Stimulated activated CD4-positive, alpha-beta T cell treated with anti-CD3 and anti-CD28 coated beads, Interleukin-2, amount 100 ng/mL, for 4 hours (primary cell): ENCODE measurements at places on chromosomes 5 and 9.

GRCh38 chr9:81633952-81634854, 55.1 kb downstream of the TLE1 start:
- no peak for DNase-seq

GRCh38 chr5:90015584-90016018, 394.0 kb downstream of the CETN3 start:
- no peak for DNase-seq

DNA sequence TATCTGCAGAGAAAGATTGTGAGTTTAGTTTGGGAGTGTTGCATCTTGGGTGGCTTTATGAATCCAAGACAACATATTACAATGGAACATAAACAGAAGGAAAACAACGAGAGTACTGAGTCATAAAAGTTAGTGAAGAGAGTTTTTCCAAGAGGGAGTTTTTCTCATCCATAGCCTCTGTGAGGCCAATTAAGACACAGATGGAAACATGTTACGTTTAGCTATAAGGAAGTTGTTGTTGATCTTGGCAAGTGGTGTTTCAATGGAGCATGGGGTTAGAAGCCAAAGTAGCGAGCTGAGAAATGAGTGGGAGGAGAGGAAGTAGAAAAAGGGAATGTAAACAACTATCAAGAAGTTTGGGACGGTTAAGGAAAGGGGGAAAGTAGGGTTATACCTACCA, 53.3 kb upstream of the SPATA31D4 start:
- no peak for DNase-seq

DNA sequence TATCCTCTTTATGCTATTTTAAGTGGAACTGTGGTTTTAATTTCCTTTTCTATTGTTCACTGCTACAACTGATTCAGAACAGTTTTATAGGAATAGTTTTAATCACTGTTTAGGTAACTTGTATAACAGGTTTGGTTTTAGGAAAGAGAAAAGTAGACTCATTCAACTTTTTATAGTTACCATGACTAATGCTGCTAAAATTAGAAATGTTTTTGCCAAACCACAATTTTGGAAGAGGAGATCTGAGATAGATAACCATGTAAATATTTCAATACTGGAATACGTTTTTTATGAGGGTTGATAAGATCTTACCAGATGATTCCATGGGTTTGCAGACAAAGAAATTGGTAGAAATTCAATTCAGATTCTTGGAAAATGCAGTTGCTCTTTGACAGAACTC, 404.6 kb upstream of the ARRDC3 start:
- no peak for DNase-seq

DNA sequence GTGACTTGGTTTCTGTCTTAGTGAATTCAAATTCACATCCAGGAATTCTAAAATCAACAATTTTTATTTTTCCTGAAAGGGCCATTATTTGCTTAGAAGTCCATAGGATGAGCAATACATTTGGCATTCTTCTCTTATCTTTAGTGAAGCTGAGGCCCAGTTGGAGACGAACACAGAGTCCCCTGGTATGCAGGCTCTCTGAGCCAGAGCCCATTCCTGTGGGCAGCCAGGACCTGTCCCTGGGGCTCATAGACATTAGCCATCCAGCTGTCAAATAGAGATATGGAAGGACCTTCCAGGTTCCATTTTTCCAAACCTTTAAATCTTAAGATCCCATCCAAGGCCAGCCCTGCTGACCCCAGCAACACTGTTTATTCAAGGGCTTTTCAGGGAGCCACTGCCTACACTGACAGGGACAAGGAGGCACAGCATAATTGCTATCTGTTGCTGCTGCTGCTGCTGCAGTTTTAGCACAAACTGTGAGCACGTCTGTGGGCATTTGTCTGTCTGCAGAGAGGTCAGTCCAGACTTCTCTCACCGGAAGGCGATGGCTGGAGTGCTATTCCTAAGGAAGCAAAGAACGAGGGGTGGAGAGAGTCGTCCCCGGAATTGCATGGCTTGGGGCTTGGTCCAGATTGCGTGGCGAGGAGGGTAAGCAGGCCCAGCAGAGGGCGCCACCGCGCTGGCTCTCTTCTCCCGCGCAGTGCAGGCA, 639.0 kb downstream of the CCDC171 start:
- no peak for DNase-seq

DNA sequence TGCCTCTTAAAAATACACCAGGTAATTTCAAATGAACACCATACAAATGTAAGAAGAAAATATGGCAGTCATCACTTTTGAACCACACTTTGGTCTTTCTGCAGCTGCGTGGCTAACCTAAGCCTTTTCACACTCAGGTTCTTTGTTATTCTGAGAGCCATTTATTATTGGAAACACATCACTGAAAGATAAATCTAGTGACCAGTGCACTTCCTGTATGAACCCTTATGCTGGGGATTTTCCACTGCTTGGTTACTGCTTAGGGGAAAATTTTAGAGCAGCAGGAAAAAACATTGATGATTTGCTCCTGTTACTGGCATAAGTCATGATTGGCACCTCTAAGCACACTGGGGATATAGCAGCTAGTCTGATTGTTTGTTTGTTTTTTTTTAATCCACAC, 58.6 kb upstream of the RANBP3L start:
- no peak for DNase-seq

DNA sequence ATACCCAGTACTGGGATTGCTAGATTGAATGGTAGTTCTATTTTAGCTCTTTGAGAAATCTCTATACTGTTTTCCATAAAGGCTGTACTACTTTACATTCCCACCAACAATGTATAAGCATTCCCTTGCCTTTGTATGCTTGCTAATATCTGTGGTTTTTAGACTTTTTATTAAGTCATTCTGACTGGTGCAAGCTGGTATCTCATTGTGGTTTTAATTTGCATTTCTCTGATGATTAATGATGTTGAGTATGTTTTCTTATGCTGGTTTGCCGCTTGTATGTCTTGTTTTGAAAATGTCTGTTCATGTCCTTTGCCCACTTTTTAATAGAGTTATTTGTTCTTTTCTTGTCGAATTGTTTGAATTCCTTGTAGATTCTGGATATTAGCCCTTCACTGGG, 512.7 kb upstream of the PAPPA start:
- no peak for DNase-seq

DNA sequence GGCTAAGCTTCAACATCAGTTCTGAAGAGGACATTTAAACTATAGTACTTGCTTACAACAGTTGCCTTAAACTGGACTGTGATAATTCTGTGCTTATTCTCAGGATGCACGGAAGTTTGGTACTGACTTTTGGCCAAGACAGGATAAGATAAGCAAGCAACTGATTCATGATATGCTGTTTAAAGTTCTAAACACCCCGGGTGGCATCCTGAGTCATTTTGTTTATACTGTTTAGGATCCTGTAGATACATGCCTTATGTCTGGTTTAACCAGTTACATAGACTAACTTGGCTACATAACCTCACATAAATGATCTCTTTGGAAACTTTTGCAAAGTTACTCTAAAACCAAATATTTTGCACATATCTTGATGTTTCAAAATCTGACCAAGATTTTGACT, 95.9 kb downstream of the CDH9 start:
- DNase-seq: no peak

- no peak for DNase-seq
Measured at GRCh38 chr9:97900103-97900737, 22.1 kb downstream of the TRMO start.

DNA sequence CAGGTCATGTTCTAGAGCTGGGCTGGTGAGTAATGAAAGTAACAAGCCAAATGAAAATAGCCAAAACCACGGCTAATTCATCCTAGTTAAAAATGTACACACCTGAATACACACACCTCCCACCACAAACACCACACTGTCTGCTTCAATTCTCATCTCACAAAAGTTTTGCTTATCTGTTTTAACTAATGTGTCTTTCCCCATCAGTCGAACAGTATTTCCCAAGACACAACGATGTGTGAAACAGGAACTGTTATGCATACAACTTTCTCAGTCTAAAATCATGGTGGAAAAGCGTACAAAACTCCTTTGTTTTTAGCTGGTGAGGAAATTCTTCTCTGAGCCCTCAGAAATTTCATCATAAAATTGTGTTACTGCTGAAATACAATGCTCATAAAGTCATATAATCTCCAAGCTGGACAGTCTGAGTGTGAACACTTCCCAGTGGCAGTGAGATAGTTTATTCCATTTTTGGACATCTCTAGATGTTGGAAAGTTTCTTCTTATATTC, 242.4 kb downstream of the EFNA5 start:
- no peak for DNase-seq

- DNase-seq: no peak
Measured at GRCh38 chr9:3887221-3887653, 361.4 kb upstream of the RFX3 start.

- DNase-seq: no peak
Measured at GRCh38 chr9:136619742-136620440, 42.8 kb upstream of the EGFL7 start.

- no peak for DNase-seq
Measured at GRCh38 chr5:35877655-35878054, 21.0 kb downstream of the IL7R start.

GRCh38 chr9:79334001-79334400, 237.8 kb upstream of the TLE4 start:
- no peak for DNase-seq

DNA sequence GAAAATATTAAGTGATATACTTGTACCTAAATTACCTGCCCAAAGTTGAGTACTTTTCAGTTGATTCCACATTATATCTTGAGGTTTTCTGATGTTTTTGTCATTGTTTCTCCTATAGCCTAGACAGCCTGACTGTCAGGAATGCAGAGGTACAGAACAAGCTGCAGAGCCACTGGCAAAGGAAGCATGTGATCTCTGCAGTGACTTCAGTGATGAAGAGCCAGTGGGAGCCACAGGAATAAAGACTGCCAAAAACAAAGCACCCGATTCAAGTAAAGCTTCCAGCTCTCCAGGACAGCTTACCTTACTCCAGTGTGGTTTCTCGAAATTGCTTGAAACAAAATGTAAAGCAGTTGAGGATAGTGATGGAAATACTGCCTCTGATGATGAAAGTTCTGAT, 96.3 kb downstream of the ERCC6L2 start:
- DNase-seq: no peak

DNA sequence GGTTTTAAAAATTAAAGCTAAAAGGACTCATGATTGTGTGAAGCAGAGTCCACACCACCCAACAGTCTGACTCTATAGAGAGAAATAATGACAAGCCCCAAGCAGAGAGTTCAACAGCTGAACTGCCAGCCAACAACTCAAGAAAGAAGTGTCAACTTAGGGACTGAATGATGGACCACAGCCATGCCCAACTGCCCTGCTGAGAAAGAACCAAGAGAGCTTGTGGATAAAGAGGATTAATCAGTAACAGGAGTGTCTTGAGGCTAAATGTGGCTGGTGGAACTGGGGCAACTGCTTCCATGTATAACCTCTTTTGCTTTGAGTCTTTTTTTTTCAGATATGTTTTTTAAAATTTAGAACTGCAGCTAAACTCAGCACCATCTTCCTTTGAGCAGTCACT, 109.3 kb downstream of the HSD17B3 start:
- no peak for DNase-seq

DNA sequence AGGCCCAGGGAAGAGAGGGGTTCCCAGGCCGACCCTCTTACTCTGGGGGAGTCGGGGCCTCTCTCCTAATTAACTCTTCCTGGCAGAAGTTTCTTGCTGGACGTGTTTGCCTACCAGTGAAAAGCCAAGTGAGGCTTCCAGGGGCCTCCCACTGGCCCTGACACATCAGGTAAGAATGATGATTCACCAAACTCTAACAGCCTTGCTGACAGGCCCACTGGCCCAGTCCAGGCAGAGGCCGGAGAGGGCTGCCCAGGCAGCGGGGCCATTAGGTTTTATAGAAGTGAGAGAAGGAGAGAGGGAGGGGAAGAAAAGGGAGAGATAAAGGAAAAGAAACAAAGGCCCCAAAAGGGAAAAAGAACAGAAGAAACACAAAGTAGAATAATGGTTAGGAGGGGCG, 50.8 kb upstream of the FOXE1 start:
- DNase-seq: no peak

GRCh38 chr9:94675008-94675881, 35.9 kb upstream of the FBP1 start:
- DNase-seq: no peak
